ENCODE measurements at places on chromosomes 7 and 10.

GRCh38 chr10:14477408-14477710 is 146.6 kb upstream of the FRMD4A start:
- no peak for DNase-seq

- DNase-seq = no peak
These were observed 68.6 kb downstream of the HBP1 start for GRCh38 chr7:107237451-107237850.

DNA sequence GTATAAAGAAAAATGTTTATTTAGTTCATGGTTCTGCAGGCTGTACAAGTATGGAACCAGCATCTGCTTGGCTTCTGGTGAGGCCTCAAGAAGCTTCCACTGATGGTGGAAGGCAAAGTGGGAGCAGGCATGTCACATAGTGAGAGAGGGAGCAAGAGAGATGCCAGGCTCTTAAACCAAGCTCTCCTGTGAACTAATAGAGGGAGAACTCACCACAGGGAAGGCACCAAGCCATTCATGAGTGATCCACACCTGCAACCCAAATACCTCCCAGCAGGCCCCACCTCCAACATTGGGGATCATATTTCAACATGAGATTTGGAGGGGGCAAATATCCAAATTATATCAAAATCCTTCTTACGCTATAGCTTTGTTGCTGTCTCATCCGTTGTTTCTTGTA is 113.1 kb downstream of the CPED1 start:
- DNase-seq = no peak

GRCh38 chr7:45082831-45083331 is 5.9 kb downstream of the NACAD start:
- no peak for DNase-seq

DNA sequence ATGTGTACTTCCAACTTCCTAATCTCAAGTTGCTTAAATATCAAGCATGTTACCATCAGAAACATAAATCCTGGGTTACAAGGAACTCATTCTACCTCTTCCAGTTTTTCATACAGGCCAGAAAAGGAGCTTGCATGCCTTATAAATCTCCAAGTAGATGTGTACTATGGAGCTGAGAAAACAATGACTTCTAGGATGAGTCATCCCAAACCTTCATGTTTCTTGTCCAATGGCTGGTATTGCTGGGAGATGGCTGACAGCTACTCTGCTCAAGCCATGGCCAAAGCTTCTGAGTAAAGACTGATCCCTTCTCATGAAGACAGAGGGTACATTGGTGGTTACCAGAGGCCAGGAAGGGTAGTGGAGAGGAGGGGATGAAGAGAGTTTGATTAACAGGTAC is 8.6 kb downstream of the RAPGEF5 start:
- DNase-seq = no peak

- DNase-seq = no peak
These were observed 167.7 kb downstream of the MAGI2 start for GRCh38 chr7:79285756-79286155.

DNA sequence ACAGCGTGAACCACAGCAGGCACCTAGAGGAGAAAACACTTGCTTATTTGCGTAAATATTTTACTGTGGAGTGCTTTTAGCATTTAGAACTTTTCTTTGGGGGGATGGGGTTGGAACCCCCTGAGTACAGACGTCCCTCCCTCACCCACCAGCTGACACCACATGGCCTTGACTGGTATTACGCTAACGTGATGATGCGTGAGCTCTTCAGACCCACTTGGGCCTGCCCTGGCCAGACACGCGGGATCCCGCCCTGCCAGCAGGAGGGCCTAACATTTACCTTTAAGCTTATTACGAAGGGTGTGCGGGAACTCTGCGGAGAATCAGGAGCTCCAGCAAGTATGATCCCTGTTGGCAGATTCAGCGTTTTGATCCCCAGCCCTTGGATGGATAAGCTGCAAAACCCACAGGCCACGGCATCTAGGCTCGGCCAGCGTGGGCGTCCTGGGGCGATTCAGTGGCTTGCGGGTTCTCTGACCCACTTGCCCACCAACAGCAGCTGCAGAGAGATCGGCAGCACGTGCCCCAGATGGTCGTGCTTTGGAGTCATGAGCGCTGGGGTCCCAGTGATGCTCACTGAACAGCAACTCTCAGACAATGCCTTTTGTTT is 545.5 kb upstream of the FOXK1 start:
- no peak for DNase-seq

DNA sequence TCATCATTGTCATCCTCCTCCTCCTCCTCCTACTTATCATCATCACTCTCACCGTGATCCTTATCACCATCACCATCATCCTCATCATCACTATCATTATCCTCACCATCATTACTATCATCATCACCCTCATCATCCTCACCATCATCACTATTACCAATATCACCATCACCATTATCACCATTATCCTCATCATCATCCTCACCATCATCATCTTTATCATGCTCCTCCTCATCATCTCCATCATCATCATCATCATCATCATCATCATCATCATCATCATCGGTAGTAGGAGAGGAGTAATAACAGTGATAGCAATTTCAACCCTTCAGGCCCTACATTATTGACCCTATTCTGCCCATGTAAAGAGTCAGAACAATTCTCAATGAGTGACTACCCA is 345.9 kb upstream of the ZNF32 start:
- DNase-seq = no peak

DNA sequence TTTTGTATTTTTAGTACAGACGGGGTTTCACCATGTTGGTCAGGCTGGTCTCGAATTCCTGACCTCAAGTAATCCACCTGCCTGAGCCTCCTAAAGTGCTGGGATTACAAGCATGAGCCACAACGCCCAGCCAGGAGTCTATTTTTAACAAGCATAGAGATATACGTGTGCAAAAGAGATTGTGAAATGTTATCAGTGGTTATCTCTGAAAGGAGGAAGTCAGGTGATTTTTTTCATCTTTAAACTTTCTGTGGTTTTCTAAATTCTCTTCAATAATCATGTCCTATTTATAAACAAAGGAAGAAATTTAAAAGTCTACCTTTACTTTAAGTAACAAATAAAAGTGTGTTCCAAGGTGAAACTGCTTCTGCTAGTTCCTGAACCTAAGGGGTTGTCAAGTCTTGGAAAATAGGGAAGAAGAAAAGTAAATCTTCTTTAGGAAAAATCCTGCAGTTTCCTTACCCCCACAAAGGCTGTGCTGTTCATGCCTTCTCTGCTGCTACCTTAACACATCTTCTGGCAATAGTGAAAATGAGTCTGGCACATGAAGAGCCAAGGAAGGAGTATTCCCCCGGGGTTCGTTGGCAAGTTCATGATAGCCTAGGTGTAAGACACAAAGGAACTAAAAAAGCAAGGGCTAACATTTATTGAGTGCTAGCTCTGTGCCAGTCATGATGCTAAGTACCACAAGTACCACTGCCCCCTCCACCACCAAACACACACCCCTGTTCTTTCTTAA is 51.1 kb downstream of the CYP26A1 start:
- no peak for DNase-seq

DNA sequence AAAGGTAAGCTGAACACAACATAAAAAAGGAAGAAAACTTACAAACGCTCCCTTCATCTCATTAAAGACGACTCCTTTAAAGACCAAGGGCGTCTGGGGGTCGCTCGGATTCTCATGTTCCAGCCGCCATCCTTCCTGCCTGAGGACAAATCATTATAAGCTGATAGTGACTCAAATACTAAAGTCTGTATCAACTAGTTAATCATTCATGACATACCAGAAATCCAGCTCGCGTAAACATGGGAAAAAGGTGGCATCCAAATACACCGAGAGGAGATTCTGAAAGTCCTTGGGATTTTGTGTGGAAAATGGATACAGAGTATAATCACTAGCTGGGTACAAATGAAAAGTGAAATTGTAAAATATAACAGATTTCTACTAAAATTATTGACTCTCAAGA is 7.4 kb downstream of the PITRM1 start:
- DNase-seq = no peak

DNA sequence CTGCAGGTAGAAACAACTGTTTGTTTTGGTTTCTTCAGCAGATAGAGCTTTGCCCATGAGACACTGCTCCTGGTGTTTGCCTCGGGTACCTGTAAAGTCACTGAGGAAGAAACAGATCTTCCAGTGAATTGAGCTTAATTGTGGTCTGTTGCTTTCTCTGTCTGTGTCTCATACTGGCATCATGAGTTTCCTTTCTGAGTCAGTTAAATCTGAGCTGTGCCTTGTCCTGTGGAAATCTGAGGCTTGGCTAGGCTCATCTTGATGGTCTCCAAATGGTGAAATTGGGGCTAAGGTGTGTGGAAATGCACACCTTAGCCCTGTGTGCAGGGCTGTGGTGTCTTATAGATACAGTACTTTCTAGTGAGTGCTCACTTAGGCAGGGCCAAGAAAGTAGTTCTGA is 67.4 kb downstream of the GBF1 start:
- no peak for DNase-seq

DNA sequence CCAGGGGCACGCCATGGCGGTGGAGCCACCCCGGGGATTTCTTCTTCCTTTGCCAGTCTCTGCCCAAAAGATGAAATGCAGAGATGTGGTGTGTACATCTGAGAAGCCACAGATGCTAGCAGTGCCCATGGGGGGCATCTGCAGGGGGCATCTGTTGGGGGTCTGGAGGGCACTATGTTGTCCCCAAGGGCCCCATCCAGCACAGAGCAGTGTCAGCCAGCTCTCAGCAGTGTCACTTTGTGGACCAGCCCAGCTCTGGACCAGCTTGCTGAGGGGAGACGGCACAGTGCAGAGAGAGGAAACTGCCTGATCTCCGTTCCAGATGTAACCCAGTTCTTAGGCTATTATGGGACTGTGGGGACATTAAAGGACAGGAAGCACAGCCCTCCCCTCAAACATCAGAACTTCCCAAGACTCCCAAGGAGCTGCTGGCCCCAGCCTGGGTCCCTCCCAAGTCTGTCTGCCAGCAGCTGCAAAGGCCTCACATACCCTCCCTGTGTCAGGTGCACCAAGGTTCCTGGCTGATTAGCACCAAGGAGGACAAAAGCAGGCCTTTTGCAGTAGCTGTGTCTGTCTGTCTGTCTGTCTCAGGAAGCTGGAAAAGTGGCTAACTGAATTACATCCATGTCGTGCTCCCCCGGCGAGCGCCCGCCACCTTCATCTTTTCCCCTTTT is 536.5 kb downstream of the PTPRN2 start:
- no peak for DNase-seq

DNA sequence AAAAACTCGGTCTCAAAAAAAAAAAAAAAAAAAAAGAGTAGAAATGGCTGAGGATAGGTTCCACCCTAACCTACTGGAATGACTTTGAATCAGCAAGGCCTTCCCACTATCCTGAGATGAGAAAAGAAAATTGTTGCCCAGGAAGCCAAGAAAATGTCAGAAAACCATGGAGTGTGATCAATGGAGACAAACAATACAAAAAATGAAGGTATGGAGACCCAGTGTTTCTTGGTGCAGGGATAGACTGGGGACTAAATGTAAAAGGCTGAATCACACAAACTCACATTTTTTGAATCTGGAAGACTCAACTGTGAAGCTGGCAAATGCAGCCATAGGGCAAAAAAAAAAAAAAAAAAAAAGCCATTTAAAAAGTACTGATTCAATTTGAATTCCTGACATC is 364.3 kb upstream of the ANKRD30A start:
- no peak for DNase-seq

DNA sequence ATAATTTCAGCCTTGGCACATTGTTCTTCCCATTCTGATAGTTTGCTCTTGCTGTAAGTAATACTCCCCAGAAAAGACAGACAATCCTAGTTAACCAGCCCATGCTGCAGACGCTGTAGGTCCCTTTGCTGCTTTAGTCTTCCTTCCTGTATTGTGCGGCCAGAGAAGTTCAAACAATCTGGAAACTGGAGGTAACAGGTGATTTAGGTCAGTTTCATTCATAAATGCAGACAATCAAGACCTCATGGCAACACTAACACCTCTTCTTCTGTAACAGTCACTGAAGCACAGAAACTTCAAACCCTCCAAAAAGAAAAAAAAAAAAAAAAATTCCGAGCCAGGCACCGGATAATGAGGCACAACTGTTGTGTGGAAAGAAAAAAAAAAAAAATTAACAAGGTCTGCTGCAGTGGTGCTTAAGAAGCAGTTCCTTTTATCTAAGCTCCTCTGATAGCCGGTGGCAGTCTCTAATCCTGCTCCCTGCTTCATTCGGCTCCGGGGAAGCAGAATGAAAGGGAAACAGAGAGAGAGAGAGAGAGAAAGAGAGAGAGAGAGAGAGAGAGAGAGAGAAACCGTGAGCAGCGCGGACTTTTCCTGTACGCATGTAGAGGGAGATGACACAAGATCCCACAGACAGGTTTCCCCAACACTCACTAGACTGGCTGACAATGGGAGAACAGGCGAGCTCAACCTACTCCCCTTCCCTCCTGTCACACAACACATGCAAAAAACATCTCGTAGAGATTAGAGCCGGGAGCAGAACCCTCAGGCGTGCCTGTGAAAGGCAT is at the start of gene SEMA3A:
TSS of gene SEMA3A (minus strand) at position 306 of the 788 bp plus-strand sequence. CDS start at position 103, 203 bp downstream.
- no peak for DNase-seq

GRCh38 chr7:118878336-118878735 is 653.8 kb downstream of the ANKRD7 start:
- DNase-seq = no peak

- DNase-seq = no peak
These were observed 58.6 kb upstream of the ARID5B start for GRCh38 chr10:61842755-61843497.

- DNase-seq = no peak
These were observed 16.1 kb downstream of the BTAF1 start for GRCh38 chr10:91939653-91940052.

GRCh38 chr7:85587785-85588184 is 400.9 kb upstream of the SEMA3D start:
- DNase-seq = no peak

DNA sequence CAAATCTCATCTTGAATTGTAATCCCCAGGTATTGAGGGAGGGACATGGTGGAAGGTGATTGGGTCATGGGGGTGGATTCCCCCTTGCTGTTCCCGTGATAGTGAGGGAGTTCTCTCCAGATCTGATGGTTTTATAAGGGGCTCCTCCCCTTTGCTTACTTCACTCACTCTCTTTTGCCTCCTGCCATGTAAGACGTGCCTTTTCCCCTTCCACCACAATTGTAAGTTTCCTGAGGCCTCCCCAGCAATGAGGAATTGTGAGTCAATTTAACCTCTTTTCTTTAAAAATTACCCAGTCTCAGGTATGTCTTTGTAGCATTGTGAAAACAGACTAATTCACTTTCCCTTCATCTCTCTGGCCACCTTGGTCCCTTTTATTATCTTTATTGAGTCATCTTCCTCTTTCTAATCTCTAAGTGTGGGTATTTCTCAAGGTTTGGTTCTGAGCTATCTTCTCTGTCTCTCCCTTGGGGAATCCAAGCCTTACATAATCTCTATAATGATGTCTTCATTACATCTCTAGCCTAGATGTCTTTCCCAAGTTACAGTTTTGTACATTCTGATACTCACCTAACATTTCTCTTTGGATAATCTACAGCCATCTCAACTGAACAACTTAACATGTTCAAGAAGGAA is 99.1 kb upstream of the JCAD start:
- no peak for DNase-seq

GRCh38 chr7:156176039-156176438 is 363.8 kb upstream of the SHH start:
- no peak for DNase-seq
